Stimulated activated CD8-positive, alpha-beta memory T cell treated with anti-CD3 and anti-CD28 coated beads, Interleukin-15, amount 100 ng/mL, for 24 hours (primary cell): ENCODE measurements at places on chromosomes 16 and 17.

GRCh38 chr16:15043344-15043743 lies 12.5 kb downstream of the NTAN1 start:
- no peak for DNase-seq

DNA sequence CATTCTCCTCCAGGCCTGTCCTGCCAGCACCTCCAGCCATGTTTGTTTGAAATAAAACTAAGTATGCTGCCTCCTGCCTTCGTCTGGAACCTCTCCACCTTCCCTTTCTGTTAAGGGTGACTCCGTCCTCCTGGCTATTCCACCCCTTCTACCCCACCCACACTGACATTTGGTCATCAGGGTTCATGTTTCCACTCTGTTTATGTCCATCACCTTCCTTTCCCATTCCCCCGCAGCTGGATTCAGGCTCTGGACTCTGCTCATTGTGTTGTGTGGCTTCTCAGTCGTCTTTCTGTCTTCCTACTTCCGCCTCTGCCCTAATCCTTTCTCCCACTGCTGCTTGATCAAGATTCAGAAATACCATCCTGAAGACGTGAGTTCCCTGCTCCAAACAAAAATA lies 28.6 kb downstream of the EPN2 start:
- no peak for DNase-seq

GRCh38 chr16:57627184-57627871 lies 1.1 kb upstream of the ADGRG1 start:
- no peak for DNase-seq

DNA sequence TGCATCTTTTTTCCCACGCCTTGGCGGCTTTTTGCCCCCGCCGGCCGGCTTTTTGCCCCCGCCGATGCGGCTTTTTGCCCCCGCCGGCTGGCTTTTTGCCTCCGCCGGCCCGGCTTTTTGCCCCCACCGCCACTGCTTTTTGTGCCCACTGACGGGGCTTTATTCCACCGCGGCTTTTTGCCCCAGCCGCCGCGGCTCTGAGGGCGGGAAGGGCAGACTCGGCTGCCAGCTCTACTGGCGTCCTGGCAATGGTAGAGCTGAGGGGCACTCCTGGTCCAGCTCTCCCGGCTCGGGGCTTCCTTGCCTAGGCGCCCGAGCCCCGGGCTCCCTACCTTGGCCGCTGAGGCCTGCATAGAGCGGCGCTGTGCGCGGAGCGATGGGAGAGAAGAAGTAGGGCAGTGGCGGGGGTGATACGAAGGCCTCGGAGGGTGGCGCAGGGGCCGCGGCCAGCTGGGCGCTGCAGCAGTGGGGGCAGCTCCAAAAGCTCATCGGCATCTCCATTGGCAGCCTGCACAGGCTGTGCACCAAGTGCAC lies 591.4 kb downstream of the TP53TG3F start:
- DNase-seq: no peak

DNA sequence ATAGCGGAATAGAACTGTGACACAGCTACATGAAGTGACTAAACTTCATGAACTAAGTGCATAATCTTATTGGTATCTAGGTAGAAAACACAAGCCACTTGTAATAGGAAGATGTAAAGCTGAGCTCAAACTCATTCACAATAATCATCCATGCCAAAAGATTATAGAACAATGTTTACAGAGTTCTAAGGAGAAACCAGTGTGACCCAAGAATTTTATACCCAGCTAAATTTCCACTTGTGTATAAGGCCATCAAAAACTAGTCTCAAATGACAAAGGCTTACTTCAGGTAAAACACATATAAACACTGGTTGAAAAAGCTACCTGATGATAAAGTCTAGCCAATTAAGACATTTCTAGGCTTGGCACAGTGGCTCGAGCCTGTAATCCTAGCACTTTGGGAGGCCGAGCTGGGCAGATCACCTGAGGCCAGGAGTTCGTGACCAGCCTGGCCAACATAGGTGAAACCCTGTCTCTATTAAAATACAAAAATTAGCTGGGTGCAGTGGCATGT lies 16.9 kb upstream of the CPD start:
- DNase-seq: no peak

- DNase-seq: no peak
Measured at GRCh38 chr17:35700150-35700549, 31.3 kb upstream of the RASL10B start.

DNA sequence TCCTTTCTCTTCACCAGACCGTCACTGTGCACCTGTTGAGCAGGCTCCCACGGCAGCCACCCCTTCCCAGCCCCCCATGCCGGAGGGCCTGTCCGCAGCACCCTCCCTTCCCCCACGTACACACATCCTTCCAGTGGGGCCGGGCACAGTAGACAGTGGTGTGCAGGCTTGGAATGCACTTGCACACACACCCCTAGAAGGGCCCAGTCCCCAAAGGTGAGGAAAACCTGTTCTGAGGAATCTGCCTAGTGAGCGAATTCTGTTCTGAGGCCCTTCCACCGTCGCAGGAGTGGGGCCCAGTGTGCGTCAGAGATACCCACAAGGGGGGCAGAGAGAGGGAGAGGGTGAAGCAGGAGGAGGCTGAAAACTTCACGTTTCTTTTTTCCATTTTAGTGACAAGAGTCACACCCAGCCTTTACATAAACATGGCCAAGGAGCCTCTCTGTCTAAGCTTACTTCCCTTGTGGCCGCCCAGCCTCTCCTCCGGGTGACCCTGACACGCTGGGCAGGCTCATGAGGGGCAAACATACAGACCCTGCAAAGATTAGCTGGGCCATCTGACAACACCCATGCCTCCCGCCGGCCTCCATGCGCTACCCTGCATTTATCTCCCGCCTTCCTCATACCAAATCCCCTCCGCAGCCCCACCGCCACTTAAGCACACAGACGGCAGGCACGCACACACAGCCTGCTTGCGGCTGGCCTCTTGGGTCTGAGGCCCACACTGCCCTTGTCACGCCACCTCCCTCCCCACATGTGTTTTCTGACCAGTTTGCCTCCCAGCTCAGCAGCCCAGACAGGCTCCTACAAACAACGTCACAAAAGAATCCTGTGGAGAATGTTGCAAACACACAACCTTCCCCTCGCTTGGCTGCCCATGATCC lies 1.8 kb downstream of the ZBTB4 start:
- DNase-seq: no peak

- DNase-seq: no peak
Measured at GRCh38 chr17:48307814-48308411, 122.1 kb downstream of the SKAP1 start.

GRCh38 chr16:6725634-6726331 lies 606.9 kb upstream of the RBFOX1 start:
- no peak for DNase-seq

DNA sequence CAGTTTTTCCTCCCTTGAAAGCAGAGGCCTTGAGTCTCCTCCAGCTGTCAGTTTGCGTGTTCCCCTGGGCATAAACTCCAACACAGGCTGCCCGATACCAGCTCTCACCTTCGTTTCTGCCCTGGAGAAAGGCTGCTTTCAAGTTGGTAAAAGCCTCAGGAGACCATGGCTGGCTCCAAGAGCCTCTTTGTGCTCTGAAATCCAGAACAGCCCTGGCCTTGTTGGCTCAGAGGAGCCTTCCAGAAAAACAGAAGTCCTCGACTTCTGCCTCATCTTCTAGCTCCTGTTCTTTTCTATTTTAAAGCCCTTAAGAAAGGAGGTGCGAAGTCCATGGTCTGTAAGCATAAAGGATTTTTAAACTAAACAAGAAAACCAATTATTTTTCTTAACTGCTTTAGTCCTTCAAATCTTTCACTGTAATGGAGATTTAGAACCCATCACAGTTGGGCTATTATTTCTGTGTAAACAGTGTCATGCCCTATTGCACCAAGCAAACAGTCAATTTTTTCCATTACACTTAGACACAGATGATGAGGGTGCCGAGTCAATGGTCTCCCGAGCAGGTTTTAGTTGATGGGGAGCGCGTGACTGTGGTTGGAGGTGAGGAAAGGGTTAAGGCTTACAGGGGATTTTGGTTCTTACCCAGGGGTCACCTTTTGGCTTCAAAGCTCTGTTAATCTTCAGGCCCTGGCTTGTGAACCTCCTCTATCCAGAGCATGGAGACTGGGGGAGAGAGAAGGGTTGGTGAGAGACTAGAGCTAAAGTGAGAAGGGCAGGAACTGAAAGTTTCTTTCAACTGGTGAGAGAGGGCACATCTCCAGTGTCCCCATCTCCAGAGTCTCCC lies 212.8 kb downstream of the MSI2 start:
- no peak for DNase-seq

GRCh38 chr17:81453712-81454111 lies 58.5 kb downstream of the BAHCC1 start:
- DNase-seq: no peak

DNA sequence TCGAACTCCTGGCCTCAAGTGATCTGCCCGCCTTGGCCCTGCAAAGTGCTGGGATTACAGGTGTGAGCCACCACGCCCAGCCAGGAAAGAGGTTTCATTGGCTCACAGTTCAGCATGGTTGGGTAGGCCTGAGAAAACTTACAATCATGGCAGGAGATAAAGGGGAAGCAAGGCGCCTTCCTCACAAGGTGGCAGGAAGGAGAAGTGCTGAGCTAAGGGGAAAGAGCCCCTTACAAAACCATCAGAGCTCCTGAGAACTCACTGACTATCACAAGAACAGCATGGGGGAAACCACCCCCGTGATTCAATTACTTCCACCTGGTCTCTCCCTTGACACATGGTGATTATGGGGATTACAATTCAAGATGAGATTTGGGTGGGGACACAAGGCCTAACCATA lies 411.7 kb upstream of the ZFHX3 start:
- no peak for DNase-seq

DNA sequence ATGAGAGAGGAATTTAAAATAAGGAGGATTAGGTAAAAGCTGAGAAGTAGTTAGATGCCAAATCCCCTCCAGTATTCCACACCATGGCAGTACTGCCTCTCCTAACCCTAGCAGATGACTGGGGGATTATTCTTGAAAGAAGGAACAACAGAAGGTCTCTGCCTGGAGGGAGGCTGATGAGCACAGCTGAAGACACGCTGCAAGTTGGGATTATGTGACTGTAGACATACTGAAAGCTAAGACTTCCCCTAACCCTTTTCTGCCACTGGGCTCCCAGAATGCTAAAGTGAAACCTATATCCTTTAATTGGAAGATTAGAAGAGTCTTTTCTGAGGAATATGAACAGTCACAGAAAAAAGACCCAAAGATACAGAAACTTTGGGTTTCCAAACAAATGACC lies 27.7 kb upstream of the SLC46A1 start:
- no peak for DNase-seq

DNA sequence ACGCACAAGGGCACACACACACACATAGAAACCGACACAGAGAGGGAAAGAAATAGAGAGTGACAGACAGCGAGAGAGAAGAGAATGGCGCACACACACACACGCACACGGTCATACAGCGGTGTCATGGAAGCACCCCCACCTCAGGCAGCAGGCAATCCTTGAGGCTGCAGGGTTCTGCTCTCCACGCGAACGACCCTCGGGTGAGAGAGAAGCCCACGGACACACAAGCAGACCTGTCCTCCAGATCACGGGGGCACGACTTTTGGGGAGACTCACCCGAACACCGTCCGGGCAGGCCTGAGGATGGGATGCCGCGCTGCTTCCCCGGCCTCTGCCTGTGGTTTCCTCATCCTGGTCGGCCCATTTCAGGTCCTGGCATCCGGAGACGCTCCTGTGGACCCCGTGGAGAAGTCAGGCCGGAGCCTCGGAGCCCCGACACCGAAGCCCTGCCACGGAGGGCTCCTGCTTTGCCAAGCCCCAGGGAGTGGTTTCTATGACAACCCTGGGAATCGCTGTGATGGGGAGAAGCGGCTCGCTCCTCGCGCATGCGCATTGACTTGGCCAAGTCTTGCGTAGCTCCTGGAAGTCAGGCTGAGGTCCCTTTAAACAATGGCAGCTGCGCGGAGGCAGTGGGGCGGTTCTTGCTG lies 118.2 kb upstream of the KCNJ18 start:
- DNase-seq: no peak

DNA sequence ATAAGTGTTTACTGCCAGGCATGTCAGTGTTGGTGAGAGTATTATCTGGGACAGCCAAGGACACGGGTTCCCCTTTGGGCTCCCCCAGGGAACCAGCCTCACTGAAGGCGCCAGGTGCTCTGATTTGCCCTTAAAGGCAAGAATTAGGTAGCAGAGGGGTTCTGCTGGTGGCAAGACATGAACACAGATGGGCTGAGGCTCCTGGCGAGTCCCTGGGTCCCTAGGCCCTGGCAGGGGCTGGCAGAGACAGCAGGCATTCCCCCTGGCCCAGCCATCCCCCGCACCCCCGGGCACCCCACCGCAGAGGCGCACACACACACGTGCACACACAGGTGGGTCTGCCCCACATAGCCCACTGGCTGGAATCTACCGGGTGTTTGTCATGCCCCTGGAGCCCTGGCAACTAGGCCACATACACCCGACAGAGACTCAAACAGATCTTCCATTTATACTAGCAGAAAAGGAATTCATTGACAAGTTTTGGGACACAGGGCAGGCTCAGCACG lies 153.3 kb downstream of the C16orf78 start:
- no peak for DNase-seq

GRCh38 chr16:17018585-17018939 lies 452.2 kb downstream of the XYLT1 start:
- no peak for DNase-seq

- DNase-seq: no peak
Measured at GRCh38 chr17:64459284-64459747, 10.4 kb downstream of the MILR1 start.

GRCh38 chr16:57025941-57026777 lies 36.8 kb downstream of the NLRC5 start:
- no peak for DNase-seq

DNA sequence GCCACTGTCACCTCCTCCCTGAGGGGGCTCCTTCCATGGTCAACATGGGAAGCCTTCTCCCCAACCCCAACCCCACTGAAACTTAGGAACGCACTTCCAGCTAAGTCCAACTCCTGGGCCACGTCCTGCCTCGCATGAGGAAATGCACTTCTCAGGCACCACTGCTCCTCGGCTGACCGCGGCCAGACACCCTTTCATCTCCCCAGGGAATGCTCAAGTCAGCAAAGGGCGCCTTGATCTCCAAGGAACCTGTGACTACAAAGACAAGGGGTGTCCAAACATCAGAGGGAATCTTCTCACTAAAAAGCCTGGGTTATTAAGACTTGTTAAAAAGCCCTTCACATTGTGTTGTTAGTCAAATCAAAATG lies 124.9 kb upstream of the HSBP1 start:
- DNase-seq: no peak

GRCh38 chr17:57355090-57355859 lies 99.0 kb downstream of the MSI2 start:
- DNase-seq: no peak

GRCh38 chr17:63338272-63338671 lies 107.8 kb downstream of the CYB561 start:
- no peak for DNase-seq

- no peak for DNase-seq
Measured at GRCh38 chr16:10987361-10988163, 43.2 kb downstream of the CLEC16A start.

- DNase-seq: no peak
Measured at GRCh38 chr16:72434159-72434558, 262.2 kb upstream of the PMFBP1 start.

GRCh38 chr16:17404941-17405689 lies 65.6 kb downstream of the XYLT1 start:
- DNase-seq: no peak

GRCh38 chr16:9343276-9343675 lies 251.8 kb downstream of the HAPSTR1 start:
- DNase-seq: no peak
